ENCODE measurements at places on chromosomes 4 and X. TPM values are rescaled to one million over a fixed set of nuclear protein-coding genes. Genes with fewer than 3 reads are reported as not detected.

GRCh38 chrX:11789809-11790208, 31.8 kb downstream of the MSL3 start:
- DNase-seq, result no peak

Gene CXXC4
- 3.9 TPM for total RNA-seq

DNA sequence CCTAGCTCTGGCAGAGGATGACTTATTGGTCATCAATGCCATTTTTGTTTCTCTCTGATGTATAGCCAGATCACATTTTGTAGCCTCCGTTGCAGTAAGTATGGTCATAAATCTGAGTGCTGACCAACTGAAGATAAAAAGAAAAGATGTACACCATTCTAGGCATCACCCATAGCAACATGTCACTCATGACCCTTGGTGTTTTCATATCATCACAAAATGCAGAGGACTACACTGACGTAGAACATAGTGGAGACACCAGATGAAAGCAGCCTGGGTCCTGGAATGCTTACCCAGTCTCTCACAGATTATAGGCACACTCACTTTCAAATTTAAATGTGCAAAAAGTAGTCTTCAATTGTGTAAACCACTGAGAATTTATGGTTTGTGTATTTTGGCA, 172.8 kb downstream of the PDHA2 start:
- DNase-seq, result no peak

DNA sequence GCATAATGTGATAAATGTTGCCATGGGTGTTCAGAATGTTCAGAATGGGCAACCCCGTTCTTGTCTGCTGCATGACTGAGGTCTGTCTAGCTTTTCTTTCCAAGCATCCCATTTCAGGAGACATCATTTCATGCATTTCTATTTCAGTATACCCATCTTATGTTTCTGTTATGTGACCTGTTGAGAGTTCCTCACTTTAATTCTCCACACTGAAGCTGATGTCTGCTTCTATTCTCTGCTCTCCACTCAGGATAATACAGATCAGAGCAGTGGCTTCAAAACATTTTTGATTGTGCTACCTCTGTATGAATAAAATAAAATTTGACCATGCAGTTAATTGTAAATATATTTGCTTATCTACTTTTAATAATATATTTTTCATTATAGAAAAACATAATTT, 398.6 kb downstream of the ARHGAP24 start:
- DNase-seq, result no peak

GRCh38 chr4:79886557-79886956, 186.5 kb downstream of the ANTXR2 start:
- no peak for DNase-seq

GRCh38 chr4:18934197-18934596, 912.6 kb upstream of the LCORL start:
- no peak for DNase-seq
